CD4-positive, alpha-beta T cell treated with Interleukin-6 for 4 hours (primary cell): ENCODE measurements at places on chromosomes 6 and 20.

GRCh38 chr20:22928679-22929078 lies 106.4 kb upstream of the SSTR4 start:
- DNase-seq, result no peak

DNA sequence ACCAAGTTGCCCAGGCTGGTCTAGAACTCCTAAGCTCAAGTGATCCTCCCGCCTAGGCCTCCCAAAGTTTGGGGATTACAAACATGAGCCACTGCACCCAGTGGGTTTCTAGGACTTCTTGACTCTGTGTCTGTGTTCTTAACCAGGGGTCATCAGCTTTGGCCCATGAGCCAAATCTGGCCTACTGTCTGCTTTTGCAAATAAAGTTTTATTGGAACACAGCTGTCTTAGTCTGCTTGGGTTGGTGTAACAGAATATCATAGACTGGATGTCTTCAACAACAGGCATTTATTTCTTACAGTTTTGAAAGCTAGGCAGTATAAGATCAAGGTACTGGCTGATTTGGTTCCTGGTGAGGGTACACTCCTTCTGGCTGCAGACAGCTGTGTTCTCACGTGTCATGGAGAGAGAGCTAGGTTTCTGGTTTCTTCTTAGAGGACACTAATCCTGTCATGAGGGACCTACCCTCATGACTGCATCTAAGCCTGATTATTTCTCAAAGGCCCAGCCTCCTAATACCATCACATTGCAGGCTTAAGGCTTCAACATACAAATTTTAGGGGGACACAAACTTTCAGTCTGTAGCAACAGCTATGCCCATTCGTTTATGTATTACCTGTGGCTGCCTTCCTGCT lies 23.3 kb downstream of the ARFGEF2 start:
- DNase-seq, result no peak

- DNase-seq, result peak; percentile 61
Observed at GRCh38 chr6:32195902-32196681, 3.6 kb upstream of the GPSM3 start.

GRCh38 chr20:47557791-47558190 lies 56.1 kb downstream of the NCOA3 start:
- DNase-seq, result no peak

DNA sequence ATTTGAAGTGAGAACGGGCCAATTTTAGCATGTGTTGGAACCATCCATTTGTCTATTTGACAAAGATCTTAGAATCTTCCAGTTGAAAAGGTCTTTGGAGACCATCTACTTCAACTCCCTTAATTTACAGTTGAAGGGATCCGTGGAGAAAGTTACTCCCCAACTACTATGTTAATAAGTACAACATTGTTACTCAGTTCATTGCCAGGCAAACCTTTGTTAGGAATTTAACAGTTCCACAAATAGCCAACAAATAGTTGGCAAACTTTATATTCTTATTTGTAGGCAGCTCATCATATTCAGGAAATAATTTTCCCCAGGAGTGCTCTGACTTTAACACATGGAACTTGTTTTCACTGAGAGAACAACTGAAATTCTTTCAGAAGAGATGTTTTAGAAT lies 81.0 kb upstream of the FLRT3 start:
- DNase-seq, result no peak

- no peak for DNase-seq
Observed at GRCh38 chr20:25079171-25079570, 2.8 kb downstream of the VSX1 start.

DNA sequence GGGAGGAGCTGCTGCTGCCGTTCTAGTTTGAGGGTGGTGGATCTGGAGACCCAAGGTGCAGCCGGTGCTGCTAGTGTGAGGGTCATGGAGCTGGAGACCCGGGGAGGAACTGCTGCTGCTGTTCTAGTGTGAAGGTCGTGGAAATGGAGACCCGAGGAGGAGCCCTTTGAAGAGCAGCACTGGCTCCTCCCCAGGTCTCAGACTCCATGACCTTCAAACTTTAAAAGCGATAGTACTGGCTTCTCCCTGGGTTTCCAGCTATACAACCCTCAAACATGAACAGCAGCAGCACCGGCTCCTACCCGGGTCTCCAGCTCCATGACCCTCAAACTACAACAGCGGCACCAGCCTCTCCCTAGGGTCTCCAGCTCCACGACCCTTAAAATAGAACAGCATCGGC lies 15.5 kb downstream of the ULBP3 start:
- DNase-seq, result no peak

DNA sequence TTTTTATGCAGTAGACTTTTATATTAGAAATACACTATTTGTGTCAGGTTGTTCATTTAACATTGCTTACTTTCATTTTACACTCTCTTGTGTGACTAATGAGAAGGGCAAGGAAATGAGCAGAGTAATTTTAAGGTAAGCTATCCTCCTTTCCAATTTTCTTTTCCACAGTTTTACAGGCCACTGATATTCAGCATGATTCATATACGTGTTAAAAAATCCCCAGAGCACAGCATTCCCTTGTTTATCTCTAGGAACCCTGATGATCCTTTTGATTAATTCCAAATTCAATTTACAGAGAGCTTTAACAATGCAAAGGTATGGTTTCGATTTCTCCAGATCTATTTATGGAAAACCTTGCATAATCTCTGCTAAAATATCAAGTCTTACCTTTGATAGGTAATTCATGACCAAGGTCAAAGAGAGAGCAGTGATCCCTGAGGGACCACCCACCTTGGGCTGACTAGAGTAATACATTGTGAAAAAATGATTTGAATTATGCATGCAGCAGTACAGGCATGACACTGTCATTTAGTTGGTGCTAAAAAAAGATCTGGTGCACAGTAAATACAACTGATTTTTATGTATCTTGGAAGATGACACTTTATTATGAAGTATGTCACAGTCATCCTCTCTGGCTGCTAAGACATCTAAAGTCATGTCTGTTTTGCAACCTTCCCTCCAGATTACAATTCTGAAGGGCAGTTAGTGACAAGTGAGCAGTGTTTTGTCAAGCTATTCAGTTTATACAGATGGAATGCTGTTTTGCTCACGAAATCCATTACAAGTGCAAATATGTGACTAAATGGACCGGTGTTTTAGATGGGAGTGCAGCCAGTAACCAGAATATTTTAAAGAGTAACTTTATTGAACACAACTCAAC lies 736.6 kb downstream of the EPHA7 start:
- no peak for DNase-seq

DNA sequence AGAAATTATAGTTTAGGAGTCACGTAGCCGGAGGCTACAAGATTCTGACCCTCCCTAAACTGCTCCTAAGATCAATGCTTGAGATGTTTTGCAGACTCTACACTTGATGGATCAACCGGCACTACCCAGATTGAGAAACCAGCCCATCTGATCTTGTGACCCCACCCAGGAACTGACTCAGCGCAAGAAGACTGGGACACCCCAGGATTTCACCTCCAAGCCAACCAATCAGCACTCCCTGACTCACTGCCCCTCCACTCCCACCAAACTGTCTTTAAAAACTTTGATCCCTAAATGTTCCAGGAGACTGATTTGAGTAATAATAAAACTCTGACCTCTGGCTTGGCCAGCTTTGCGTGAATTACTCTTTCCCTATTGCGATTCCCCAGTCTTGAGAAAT lies 99.8 kb downstream of the OPRM1 start:
- no peak for DNase-seq

GRCh38 chr20:40883097-40883496 lies 145.5 kb upstream of the TOP1 start:
- no peak for DNase-seq

DNA sequence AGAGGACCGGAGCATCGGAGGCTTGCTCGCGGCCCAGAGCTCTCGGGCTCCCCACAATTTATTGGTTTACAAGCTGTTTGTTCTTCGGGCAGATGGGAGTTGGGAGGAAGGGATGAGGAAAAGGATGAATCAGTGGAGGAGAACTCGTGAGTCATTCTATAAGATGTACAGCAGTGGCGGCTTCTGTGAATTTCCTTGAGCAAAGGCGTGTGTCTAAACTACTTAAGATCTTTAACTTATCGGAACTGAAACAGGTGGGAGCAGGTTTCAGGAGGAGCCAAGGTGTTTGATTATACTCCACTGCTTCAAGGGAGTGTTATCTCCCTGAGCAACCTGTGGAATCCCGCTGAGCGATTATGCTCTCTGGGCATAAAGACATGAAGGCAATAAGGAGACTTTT lies 50.5 kb upstream of the IBTK start:
- DNase-seq, result no peak

- no peak for DNase-seq
Observed at GRCh38 chr6:5674141-5674540, 332.6 kb downstream of the NRN1 start.

DNA sequence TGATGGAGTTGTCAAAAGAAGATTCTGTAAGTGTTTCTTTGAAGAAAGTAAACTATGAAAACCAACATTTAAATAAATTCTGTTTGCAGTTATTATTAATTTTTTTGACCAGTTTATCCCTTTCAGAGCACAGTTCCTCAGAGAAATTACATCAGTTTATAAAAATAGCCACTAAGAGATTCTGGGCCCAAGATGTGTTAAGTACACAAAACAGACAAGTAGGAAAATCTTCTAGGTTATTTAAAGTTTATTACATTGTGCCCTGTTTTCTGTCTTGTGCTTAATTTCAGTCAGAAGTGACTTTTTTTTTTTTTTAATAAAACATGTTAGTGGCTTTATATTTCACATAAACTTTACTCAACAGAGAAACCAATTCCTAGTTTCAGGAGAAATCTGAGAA lies 72.3 kb downstream of the ECT2L start:
- no peak for DNase-seq

DNA sequence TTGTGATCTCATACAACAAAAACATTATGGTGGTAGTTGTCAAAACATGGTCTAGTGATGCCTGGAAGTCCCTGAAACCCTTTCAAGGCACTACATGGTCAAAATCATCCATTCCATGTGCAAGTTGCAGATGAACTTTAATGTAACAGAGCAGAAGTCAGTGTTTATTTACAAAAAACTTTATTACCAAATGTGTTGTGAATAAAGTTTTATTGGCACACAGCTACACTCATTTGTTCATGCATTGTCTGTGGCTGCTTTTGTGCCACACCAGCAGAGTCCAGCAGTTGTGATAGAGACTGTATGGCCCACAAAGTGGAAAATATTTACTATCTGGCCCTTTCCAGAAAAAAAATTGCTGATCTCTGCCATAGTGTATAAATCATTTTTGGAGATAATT lies 26.8 kb downstream of the TUBB2B start:
- DNase-seq, result no peak

- DNase-seq, result no peak
Observed at GRCh38 chr6:42565823-42566613, 2.2 kb downstream of the UBR2 start.

GRCh38 chr20:57507477-57507876 lies 17.5 kb downstream of the CTCFL start:
- DNase-seq, result no peak

GRCh38 chr6:109349419-109349987 lies 32.8 kb downstream of the CD164 start:
- no peak for DNase-seq

DNA sequence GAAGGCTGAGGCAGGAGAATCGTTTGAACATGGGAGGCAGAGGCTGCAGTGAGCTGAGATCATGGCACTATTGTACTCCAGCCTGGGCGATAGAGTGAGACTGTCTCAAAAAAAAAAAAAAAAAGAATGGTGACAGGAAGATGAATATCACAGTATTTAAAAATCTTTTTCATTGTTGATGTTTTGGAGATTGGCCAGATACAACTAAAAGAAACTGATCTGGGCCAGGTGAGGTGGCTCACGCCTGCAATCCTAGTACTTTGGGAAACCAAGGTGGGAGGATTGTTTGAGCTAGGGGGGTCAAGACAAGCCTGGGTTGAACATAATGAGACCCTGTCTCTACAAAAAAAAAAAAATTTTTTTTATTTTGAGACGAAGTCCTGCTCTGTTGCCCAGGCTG lies 52.1 kb downstream of the TRAF3IP2 start:
- DNase-seq, result no peak

- no peak for DNase-seq
Observed at GRCh38 chr6:39362487-39362865, 40.0 kb upstream of the KCNK16 start.

- no peak for DNase-seq
Observed at GRCh38 chr6:140440223-140440835, 1065.9 kb upstream of the CITED2 start.

DNA sequence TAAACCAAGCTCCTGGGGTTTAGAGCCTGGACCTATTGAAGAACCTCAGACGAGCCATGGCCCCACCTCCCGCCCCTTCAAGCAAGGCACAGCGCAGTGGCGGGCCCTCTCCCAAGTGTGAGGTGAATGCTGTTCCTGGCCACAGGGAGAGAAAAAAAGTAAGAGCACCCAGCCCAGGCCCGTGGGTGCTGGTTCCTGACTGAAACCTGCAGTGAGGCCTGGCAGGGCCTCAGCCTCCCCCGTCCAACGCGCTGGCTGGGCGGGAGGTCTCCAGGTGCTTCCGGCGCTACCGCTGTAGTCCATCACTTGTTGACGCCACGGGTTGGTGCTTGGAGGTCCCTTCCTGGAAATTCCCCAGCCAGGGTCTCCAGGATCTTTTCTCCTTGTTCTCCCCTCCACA lies 5.5 kb upstream of the FAM83C start:
- DNase-seq, result no peak

DNA sequence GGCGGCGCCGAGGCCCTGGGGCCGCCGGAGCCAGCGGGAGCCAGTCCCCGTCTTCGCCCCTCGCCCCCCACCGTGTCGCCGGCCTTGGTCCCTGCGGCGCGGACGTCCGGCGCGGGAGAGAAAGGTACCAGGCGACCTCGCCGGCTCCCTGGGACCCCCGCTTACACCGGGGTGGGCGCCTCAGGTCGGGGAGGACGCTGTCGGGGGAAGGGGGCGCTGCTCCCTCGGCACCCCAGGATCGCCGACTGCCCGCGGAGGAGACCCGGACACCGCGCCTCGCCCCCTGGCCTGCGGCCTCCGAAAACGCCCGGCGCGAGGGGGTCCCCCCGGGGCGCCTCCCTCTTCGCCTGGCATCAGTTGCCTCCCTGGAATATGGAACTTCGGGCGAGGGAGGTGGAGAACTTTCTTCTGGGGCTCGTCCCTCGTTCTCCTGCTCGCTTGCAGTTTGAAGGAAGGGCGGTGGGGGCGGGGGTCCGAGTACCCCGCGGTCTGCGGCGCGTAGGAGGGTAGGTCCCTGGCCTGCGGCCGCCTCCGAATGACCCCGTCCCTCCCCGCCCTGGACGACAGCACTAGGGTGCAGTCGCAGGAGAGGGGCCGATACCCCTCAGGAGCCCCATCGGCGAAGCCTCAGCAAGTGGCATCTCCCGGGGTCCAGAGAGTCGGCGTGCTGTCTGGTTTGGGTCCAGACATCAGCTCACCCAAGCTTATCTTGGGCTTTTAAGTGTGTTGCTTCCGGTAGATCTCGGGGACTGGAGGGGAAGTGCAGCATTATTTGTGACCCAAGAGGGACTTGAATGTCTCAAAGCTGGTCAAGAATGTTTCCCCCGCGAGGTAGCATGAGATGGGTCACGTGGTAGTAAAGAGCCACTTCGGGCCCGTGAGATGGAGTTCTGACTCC lies 549 bp downstream of the ANKRD6 start:
- DNase-seq, result peak; percentile 33

- no peak for DNase-seq
Observed at GRCh38 chr20:1874450-1875182, 20.6 kb upstream of the SIRPA start.
